Anterior cingulate cortex (tissue), 58 donors: ENCODE measurements at places on chromosomes 16 and 17.

DNA sequence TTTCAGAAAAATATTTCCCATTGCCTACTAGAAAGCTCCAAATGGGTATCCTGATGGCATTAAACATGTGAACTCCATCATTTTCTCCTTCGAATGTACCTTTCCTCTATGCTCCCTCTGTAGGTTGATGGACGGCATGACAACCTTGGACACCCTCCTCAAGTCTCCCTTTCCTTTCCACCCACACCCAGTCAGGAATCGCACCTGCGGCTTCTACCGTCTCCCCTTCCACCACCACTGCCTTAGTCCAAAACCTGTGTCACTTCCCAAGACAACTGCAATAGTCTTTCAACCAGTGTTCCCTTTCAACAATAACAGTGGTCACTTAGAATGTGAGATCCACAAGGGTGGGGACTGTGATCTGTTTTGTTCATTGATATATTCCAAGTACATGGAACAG is 233.1 kb upstream of the AXIN2 start:
- no peak for DNase-seq

GRCh38 chr17:61431594-61432311 is 20.5 kb upstream of the TBX4 start:
- no peak for DNase-seq

GRCh38 chr17:14737984-14738651 is 437.2 kb downstream of the HS3ST3B1 start:
- DNase-seq = no peak

DNA sequence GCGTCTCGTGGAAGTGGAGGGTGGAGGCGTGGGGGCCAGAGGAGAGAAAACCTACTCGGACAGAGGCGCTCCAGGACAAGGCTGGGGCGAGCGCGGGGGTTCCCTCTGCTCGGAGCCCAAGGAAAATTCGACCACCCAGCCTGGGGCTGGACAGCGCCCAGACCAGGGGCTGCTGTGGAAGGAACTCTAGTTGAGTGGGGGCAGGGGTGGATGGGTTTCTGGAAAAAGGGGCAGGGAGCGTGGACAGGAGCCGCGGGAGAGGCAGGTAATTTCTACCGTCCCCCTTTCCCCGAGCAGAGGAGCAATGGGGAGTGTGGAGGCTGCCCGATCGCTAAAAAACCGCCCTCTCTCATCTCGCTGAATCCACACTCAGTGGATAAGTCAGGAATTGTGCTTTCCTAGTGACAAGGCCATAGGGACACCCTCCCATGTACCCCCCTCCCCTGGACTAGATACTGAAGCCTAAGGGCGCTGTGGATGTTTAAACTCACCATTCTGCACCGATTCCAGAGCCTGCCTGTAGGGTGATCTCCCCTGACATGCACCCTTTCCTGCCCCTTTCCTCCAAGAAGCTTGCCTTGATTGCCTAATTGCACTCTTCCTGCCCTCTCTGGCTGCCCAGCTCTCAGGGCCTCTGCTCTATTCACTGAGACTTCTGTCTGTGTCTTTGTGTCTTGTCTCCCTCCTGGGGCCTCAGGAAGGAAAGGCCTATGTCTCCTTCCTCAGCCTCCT is 90.7 kb upstream of the TMEM97 start:
- DNase-seq = no peak

- no peak for DNase-seq
Measured at GRCh38 chr17:27756467-27757371, 43.6 kb downstream of the NOS2 start.

- no peak for DNase-seq
Measured at GRCh38 chr17:49195751-49196150, 14.6 kb downstream of the GNGT2 start.

DNA sequence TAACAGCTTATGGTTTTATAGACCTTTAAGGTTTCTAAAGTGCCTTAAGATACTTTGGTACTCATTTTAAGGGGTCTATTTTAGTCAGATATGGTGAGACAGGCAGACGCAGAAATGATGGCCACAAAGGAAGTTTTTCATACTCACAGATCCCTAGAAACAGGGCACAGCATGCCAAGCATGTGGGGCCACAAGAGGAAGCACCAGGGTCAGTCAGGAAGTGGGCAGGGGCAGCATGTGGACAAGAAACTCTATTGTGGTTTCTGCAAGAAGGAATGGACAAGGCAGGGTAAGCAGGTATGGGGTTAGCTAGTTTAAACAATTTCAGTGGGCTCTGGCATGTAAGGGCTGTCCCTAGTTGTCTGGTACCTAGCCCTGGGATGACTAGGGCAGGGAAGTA is 8.5 kb downstream of the EFCAB3 start:
- no peak for DNase-seq

DNA sequence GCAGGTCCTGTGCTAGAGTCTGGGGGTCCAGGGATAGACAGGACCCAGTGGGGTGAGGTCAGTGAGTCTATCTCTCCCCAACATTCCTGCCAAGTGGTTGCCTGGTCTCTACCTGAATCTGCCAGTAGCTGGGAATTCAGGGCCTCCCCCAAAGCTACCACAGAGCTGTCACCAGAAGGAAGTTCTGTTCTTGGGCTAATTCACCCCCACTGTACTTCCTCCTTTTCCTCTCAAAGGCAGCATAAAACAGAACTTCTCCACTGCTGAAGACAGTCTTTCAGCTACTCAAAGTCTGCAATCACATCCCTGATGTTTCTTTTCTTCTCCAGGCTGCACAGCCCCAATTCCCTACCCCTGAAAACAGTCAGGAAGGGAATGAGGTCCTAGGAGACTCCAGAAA is 8.7 kb downstream of the CAMTA2 start:
- DNase-seq = no peak

DNA sequence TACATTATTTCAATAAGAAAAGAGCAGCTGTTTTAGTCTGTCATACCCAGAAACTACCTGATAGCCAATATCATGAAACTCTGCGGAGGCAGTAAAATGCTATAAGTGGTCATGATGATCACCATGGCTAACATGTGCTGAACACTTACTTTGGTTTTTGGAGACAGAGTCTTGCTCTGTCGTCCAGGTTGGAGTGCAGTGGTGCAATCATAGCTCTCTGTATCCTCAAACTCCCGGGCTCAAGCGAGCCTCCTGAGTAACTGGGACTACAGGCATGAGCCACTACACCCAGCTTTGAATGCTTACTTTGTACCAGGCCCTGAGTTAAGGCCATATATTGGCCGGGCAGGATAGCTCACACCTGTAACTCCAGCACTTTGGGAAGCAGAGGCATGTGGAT is 101.2 kb upstream of the DHX40 start:
- DNase-seq = no peak
